ENCODE measurements at places on chromosomes 2 and 18.

- no peak for DNase-seq
Observed at GRCh38 chr2:152743002-152743401, 24.6 kb downstream of the ARL6IP6 start.

DNA sequence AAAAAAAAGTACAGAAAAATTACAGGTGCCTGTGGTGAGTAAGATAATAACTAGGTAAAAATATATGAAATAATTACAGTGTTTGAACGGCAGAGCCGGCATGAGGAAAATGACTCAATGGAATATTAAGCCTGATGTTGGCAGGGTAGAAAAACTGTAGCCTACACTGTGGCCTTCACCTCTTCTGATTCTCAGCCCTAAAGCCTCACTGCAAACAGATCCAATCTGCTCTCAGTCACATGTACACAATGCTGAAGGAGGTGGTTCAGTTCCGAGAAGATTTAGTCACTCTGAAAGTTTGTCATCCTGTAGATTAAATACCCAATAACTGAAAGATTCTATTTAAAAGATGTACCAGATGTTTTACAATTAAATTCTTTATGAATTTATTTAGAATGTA lies 66.9 kb upstream of the MAP3K20 start:
- DNase-seq, result no peak

DNA sequence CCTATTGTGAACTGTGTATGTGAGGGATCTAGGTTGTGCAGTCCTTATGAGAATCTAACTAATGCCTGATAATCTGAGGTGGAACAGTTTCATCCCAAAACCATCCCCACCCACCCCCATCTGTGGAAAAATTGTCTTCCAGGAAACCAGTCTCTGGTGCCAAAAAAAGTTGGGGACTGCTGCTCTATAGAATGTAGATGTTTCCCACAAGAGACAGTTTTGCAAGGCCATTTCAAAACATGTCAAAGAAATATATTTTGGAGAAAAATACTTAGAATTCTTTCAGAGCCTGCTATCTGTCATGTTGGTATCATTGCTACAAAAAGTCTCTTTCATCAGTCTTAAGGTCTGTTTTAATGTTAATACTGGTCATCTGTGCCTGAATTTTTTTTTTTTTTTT lies 4.1 kb upstream of the SLC39A10 start:
- no peak for DNase-seq

DNA sequence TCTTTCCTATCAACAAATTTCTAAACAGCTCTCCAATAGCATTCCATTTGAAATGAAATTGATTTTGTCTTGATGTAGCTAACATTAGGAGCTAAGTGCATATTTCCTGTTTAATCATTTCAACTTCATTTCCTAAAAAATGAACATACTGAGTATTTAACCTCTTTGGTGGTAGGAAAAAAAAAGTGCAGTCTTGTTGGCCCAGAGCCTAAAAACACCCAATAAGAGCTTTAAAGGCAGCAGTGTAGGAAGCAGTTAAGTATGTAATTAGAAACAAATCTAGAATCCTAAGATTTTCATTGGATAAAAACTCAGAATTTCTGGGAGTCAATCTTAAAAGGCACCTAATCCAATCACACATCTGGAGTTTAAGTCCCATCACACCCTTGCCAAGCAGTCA lies 71.0 kb upstream of the RBMS1 start:
- DNase-seq, result no peak

- no peak for DNase-seq
Observed at GRCh38 chr2:20422402-20423271, 24.2 kb upstream of the RHOB start.

DNA sequence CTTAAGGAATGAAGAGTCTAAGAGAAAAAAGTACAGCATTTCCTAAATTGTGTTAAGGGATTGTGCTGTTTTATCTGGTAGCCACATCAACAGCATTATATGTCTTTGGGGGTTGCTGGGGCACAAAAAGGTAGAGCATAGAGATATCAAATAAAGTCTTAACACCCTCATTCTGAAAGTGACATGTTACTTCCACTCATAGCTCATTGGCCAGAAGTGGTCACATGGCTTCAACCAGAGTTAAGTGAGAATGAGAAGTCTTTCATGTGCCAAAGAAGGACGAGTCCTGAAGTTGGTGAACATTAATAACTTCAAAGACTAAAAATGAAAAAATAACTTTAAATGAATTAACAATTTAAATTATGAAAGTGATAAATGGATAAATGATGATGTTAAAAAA lies 175.7 kb upstream of the ZEB2 start:
- DNase-seq, result no peak

- DNase-seq, result no peak
Observed at GRCh38 chr2:7672027-7672684, 754.9 kb downstream of the RNF144A start.

GRCh38 chr18:48939205-48940097 lies 11.3 kb downstream of the SMAD7 start:
- no peak for DNase-seq

DNA sequence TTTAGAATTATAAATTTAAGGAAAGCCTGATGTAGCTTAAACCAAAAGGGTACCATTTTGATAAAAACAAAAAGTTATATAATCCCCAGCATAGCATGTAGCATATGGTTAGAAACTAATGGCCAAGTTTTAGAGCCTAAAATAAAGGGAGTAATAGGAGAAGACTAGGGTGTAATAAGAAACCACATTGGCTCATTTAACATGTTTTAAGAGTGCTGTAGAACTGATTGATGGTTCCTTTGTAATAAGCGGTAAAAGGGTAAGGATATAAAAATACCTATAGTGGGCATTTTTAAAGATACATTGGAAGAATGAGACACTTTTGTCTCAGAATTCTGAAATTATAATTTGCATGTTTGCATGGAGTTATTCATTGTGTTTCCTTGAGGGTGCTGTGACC lies 1.9 kb downstream of the PSMA8 start:
- DNase-seq, result no peak

GRCh38 chr2:156890529-156891148 lies 366.9 kb upstream of the GALNT5 start:
- DNase-seq, result no peak

GRCh38 chr2:182372661-182373060 lies 54.2 kb downstream of the PDE1A start:
- no peak for DNase-seq

- DNase-seq, result no peak
Observed at GRCh38 chr2:26526589-26526988, 48.7 kb upstream of the OTOF start.

- no peak for DNase-seq
Observed at GRCh38 chr2:126655500-126656430, at the start of gene GYPC. GYPC (plus strand) TSS chr2:126656158; CDS start chr2:126656264, 106 bp downstream.

GRCh38 chr18:73669297-73669696 lies 478.3 kb downstream of the FBXO15 start:
- DNase-seq, result no peak

- no peak for DNase-seq
Observed at GRCh38 chr2:72103161-72103560, 44.5 kb downstream of the CYP26B1 start.

DNA sequence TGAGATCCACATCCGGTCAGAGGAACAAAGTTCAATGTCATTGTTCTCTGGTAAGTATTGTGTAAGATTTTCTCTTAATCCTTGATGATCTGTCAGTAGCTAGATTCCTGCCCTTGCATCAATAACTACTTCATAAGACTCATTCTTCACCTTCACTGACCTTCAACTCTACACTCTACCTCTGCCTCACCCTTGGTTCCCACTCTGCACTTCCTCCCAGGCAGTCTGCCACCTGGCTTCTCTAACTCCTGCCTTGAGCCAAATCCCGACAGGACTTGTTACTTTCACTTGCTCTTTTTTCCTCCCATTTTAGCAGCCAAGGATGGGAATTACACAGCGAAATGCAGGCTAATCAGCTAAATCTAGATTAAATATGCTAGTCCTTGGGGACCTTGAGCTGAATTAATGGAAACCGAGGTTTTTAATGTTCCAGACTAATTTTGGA lies 190.7 kb downstream of the DLGAP1 start:
- DNase-seq, result no peak

GRCh38 chr2:226208726-226209125 lies 590.9 kb downstream of the IRS1 start:
- no peak for DNase-seq

GRCh38 chr2:70145144-70145490 lies 45.7 kb downstream of the C2orf42 start:
- DNase-seq, result no peak

GRCh38 chr2:238106698-238107524 lies 6.8 kb downstream of the ESPNL start:
- no peak for DNase-seq

- DNase-seq, result no peak
Observed at GRCh38 chr2:185108588-185108987, 510.3 kb downstream of the ZNF804A start.

DNA sequence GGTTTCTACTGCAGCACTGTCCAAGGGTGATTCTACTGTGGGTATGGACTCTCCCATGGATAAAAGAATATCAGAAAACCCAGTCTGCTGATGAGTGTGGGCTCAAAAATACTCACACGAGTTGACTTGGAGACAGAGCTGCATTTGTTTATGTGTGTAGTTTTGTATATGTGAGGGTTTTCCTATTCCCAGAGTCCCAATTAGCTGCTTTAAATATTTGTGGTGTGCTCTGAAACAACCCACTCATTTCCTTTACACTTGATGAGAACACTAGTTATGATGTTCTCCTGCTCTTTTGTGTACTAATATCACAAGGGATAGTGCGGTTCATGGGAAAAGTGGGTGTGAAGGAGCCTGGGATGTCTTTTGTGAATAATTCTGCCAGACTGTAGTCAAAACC lies 337.3 kb downstream of the PLCL1 start:
- DNase-seq, result no peak

GRCh38 chr2:84055816-84056215 lies 403.3 kb downstream of the SUCLG1 start:
- DNase-seq, result no peak

- no peak for DNase-seq
Observed at GRCh38 chr2:132953771-132954170, 283.8 kb upstream of the LYPD1 start.

DNA sequence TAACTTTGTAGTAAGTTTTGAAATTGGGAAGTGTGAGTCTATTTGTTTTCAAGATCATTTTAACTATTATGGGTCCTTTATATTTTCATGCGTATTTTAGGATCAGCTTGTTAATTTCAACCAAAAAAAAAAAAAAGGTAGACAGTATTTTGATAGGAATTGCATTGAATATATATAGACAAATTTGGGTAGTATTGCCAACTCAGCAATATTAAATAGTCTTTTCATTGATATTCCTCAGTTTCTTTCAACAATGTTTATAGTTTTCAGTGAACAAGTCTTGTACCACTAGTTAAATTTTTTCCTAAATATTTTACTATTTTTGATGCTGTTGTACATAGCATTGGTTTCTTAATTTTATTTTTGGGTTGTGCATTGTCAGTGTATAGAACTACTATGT lies 149.9 kb downstream of the TAF4B start:
- DNase-seq, result no peak

- no peak for DNase-seq
Observed at GRCh38 chr2:195352581-195352980, 304.4 kb upstream of the SLC39A10 start.

- DNase-seq, result no peak
Observed at GRCh38 chr2:127199223-127199622, 20.9 kb downstream of the CYP27C1 start.

DNA sequence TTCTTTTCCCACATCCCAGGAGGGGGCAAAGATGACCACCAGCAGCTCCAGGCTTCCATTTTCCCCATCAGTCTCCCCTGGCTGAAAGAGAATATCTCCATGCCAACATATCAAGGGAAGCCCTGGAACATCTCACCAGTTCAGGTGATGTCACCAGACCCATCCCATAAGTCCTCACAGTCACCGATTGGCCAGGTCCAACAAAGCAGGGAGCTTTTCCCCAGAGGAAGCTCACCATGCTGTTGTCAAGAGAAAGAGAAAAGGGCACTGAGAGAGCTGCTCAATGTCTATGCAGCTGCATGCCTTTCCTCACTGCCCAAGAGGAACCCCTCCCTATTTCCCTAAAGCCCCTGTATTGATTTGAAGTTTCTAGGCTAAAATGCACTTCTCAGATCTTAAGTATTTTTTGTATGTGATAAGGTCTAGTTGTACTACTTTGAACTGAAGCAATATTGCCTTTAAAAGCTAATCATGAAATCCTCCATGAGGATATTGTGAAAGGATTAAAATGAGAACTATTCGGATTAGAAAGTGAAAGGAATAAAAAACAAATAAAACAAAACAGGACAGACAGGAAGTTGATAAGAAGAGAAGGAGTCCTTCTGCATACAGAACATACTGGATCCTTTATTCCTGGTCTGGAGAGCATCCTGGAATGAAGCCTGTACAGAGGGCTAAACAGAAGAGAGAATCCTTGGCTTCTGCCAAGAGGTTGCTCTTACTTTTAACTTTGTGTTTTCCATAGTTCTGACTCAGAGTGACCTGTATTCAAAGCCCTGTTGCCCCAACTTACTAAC lies 45.2 kb upstream of the CTIF start:
- no peak for DNase-seq

GRCh38 chr2:126244937-126245336 lies 411.0 kb upstream of the GYPC start:
- no peak for DNase-seq

DNA sequence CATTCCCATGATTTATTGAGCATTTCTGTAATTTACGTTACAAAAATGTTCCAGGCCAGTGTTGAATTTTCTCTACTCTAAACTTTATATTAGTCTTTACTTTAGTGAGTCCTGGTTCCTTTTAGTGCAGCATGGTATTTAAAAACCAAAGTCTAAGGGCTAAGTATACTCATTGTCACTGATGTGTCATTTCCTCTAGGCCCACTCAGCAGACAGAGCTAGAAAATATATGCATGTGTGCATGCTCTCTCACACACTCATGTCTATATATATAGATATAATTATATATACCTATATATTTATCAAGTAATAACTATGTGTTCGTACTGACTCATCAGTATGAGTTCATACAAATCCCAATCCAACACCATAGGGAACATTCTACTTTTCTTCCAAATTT lies 132.5 kb upstream of the SLC8A1 start:
- no peak for DNase-seq

- DNase-seq, result no peak
Observed at GRCh38 chr2:46862514-46862913, 53.1 kb downstream of the MCFD2 start.

DNA sequence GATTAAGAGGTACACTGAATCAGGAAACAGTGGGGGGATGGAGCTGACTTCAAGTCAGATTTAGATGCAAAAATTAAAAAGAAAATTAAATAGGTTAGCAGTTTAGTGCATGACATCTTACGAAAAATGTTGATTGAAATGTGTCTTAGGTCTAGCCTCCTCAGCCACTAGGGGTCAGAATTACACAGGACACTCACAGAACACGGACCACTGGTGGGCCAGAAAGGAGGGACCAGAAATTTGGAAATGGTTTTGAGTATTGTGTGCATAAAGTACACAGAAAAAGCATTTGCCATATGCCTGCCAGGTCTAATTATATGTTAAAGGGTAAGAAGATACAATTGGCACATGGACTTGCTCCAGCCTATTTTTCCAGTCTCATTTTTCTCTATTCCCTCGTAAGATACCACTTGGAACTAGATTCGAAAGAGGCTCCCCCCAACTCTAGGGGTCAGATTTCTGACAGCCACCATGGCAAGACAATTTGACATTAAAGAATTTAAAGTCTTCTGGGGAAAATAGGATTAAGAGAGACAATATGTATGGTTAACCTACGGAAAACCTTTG lies 550.2 kb upstream of the SETBP1 start:
- DNase-seq, result peak; percentile 7

GRCh38 chr2:69387770-69388481 lies 899 bp upstream of the GFPT1 start:
- no peak for DNase-seq

GRCh38 chr2:75405000-75405399 lies 155.7 kb downstream of the EVA1A start:
- no peak for DNase-seq

Data from NCI-H774 (cell line).